ENCODE measurements at places on chromosomes 6 and 20.

DNA sequence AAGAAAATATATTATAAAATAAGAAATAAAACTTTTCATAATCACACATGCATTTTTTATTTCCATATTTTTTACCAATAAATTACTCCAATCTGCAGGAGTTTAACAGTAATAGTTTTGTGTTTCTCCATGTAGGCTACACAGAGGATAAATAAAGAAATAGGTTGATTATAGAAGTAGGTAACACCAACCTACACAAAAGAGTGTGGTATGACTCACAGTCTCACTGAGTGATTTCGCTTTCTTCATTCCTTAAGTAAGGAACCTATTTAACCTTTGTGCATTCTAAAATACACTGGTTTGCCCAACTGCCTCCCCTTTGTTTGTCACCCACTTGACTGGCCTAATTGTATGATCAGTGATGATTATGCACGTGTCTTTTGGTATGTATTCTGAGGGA is 244.2 kb upstream of the RIMS1 start:
- DNase-seq: no peak

- no peak for DNase-seq
Measured at GRCh38 chr6:5846335-5846734, 160.4 kb downstream of the NRN1 start.

GRCh38 chr6:107180099-107180498 is 64.8 kb upstream of the BEND3 start:
- DNase-seq: no peak

DNA sequence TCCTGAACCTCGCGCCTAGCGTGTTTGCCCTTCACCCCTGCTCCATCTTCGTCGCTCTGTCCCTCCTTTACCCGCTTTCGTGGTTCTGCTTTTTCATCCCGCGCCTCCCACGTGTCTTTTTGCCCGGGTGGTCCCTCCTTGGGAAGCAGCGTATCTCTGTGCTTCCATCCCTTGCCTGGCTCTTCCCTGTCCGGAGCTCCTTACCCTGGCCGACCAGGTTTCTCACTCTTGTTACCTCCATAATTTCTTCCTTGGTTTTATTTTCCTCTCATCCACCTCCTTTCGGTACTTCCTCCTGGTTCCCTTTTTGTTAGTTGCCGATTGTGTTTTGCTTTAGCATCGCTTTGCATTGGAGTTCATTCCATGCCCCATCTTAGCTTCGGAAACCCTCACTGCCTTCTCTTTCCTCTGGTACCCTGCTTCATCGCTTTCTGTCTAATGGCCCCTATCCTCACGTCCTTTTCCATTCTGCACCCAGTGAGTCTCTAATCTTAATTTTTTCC is 735 bp downstream of the FAM135A start:
- DNase-seq: no peak

GRCh38 chr6:158164579-158165170 is 3.4 kb downstream of the SERAC1 start:
- no peak for DNase-seq

- no peak for DNase-seq
Measured at GRCh38 chr6:63268574-63268973, 51.2 kb downstream of the LGSN start.

DNA sequence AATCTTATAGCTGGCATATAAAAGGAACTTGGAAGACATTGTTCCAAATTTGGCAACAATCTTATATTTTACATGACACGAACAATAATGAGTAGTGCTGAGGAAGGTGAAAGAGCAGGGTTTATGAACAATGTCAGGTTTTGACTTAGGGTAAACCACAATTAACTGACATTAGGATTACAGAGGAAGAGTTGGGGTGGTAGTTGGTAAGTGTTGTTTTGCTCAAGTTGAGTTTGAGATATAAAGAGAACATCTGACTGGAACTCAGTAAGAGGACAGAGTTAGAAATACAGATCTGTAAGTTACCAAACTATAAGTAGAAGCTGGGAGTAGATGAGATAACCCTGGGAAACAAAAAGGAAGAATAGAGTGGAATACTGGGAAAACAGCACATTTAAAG is 15.1 kb downstream of the RTN4IP1 start:
- no peak for DNase-seq

DNA sequence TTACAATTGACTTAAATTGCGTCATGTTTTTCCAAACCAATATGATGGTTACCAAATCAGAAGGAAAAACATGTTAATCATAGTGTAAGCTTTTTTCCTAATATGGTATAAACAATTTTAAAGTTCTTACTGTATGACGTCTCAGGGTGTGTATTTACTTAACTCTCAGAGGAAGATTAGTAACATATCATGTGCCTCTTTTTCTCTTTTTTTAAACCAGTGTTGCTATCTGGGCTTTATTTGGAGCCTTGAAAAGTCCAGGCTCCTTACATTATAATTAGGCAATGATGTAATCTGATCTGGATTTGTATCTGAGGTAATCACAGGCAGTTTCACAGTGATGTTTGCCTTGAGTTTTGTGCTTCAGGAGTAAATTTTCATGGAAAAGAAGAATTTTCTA is 20.4 kb upstream of the RAB23 start:
- no peak for DNase-seq

- DNase-seq: no peak
Measured at GRCh38 chr6:36627801-36628246, 33.7 kb downstream of the SRSF3 start.

- DNase-seq: no peak
Measured at GRCh38 chr6:162538643-162539064, 188.9 kb downstream of the PRKN start.

DNA sequence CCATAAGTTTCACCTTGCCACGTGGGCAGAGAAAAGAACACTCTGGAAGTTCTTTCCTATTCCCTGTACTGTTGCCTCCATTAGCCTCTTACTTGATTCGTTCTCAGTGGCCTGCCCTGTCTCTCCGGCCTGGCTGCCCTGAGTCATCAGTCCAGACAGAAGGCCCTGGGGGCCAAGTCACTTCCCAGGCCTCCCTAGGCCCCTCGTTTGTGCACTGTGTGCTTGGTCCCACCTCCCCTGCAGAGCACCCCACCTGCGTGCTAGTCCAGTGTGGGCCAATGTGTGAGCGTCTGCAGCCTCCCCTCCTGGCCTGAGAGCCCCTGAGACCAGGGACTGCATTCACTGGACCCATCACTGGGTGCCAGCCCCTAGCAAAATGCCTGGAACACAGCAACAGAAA is 191.2 kb upstream of the RREB1 start:
- no peak for DNase-seq

GRCh38 chr6:64085126-64085525 is 449.5 kb downstream of the PHF3 start:
- no peak for DNase-seq

- no peak for DNase-seq
Measured at GRCh38 chr6:16421462-16421960, 183.1 kb downstream of the GMPR start.

DNA sequence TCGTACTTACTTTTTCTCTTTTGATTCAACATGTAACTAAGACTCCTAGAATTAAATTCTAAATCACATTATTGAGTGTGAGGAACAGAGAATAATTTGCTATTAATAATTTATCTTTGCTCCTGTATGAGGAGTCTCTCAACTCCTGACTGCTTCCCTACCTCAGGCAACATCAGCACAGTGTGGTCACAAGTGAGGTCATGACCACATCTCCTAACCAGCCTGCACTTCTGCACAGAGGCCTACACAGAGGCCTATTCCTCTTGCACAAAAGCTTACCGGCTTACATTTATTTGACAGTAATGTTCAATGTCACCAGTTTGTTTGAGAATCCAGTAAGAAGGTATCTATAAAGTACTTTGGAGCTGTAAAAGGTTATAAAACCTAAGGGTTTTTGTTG is 637.4 kb upstream of the MARCKS start:
- no peak for DNase-seq

GRCh38 chr20:36336954-36337704 is 31.0 kb downstream of the DLGAP4 start:
- no peak for DNase-seq

GRCh38 chr20:44941120-44941691 is 19.0 kb downstream of the TOMM34 start:
- no peak for DNase-seq

GRCh38 chr6:26545627-26546026 is 7.5 kb downstream of the HMGN4 start:
- DNase-seq: no peak

GRCh38 chr6:18515767-18516166 is 128.6 kb downstream of the RNF144B start:
- DNase-seq: no peak

DNA sequence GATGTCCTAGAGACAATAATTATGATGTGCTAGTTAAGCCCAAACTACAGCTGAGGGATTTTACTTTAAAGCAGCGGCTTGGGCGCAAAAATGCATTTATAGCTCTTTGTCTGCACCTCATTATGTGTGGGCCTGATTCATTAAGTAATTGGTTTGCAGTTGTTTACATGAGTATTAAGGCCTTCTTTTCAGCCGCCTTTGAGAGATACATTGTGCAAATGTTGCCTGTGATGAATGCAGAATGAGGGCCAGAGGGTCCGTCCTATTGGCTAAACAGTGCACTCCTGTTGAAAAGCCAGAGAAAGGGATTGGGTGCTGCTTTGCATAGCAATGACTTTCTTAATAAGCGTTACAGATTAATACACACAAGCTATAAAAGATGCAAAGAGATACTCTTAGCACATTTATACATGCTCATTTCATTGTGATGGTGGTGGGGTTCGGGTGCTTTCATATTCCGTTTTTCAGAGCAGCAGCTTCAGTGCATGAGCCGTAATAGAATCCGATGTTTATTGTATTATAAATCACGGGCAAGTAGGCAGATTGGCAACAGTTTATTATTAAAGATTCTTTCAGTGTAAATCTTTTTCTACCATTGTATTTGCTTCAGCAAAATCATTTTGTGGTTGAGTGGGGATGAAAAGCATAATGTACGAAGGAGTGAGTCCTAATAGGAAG is 68.2 kb upstream of the XRN2 start:
- no peak for DNase-seq

- DNase-seq: no peak
Measured at GRCh38 chr6:134425513-134425912, 107.6 kb upstream of the SGK1 start.

GRCh38 chr6:41050536-41050935 is 2.5 kb upstream of the APOBEC2 start:
- no peak for DNase-seq

GRCh38 chr6:148348335-148348734 is 5.7 kb downstream of the SASH1 start:
- DNase-seq: no peak

- no peak for DNase-seq
Measured at GRCh38 chr20:41345729-41346067, 5.1 kb downstream of the LPIN3 start.

GRCh38 chr20:39249798-39250197 is 287.7 kb downstream of the DHX35 start:
- DNase-seq: no peak

DNA sequence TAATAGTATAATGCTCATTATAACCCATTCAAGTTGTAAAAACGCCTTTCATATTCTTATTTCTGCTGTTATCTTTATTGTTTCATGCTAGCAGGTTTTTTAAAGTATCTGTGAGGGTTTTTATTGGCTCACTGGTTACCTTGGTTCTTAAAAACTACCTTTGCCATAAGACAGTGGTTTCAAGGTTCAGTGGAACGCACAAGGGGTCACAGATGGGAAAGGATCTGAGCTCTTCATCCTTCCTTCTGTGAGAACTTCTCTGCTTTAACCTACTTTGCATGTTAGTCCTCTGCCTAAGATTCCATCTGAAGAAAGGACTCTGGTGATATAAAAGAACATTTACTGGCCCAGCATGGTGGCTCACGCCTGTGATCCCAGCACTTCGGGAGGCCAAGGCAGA is 492.6 kb downstream of the CD83 start:
- no peak for DNase-seq

- no peak for DNase-seq
Measured at GRCh38 chr6:30599625-30600324, 17.3 kb downstream of the PPP1R10 start.

DNA sequence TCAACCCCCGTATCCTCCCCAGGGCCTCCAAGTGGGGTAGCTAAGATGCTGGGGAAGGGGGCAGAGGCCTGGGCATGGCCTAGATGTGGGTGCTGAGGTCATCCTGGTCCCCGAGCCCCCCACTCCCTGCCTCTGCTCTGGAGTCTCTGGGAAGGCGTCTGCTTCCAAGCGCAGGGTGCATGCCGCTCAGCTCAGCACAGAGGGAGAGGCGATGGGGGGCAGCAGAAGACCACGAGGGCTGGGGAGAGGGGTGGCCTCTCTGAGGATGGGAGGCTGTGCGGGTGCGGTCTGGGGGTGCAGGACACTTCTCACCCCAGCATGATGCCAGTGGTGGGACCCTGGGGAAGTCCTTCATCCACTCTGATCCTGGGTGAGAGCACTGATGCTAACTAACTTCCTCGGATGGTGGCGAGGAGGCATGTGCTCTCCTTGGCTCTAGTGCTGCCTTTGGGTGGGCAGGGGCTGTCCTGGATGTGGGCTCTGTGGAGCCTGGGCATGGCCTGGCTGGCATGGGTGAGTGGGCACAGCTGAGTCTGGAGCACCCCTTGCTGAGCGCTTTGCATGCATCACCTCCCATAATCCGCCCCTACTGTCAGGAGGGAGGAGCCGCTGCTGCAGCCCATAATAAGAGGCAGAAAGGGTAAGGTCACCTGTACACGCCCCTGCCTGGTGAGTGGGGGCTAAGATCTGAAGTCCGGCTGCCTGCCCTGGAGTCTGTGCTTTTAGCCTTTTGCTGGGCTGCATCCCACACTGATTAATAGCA is 34.7 kb downstream of the EFCAB8 start:
- no peak for DNase-seq

DNA sequence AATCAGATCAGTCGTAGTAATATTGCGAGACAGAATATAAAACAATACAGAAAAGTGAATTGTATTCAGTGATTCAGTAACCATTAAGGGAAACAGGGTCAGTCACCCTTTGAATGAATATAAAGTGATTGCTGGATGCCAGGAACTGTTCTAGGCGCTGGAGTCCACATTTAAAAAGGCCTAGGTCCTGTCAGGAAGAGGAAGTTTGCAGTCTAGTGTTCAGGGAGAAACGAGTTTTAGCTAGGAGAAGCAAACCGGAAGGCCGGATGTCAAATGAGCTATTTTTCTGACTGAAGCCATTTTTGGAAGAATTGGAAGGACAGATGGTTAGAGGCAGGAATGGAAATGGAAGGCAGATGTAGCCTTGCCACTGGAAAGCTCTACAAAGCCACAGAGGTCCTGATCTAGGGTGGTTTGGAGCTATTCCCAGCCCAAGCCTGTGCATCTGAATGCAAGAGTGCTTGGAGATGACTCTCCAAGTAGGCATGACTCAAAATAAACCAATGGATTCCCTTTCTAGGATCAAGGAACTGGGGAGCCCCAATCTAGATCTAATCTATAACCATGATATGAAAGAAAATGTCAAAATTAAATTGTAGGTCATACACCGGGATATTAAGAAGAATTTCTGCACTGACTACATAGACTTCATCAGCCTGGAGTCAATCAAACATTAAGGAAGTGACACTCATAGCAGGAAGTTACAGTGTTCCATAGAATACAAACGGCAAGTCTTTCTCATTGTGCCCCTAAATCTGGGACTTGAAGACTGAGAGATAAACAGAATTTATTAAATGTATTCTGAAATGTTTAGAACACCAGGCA is 36.8 kb upstream of the CDKAL1 start:
- DNase-seq: no peak

All from activated CD4-positive, CD25-positive, alpha-beta regulatory T cell (primary cell).